Endothelial cell of umbilical vein (primary cell): ENCODE measurements at places on chromosomes 1 and 21.

- no peak for DNase-seq
These were observed 323.9 kb downstream of the DISC1 start for GRCh38 chr1:231950331-231951128.

GRCh38 chr21:35051287-35051818, 2.3 kb upstream of the RUNX1 start:
- peak; percentile 72 for DNase-seq

DNA sequence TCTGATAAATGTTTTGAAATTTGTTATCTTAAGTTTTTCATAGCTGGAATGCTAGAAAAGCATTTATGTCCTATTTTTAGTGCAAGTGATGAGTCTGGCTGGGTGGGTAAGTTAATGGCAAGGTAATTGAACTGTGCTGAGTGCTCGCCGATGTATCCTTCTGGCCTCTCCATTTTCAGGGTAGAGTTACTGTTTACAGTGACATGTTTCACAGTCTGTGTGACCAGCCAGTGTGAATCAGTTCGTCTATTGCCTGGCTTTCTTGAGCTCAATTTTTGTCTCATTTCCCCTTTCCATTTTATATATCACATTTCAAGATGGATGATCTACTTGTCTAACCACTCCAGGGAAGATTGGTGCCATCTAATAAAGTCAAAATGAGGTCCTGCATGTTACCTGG, 44.1 kb downstream of the ITSN1 start:
- DNase-seq: no peak

- peak; percentile 21 for DNase-seq
These were observed 23.8 kb upstream of the KCNA10 start for GRCh38 chr1:110542725-110543124.

GRCh38 chr1:37038227-37039093, 4.1 kb upstream of the GRIK3 start:
- no peak for DNase-seq

GRCh38 chr1:110248746-110249145, 38.6 kb downstream of the KCNC4 start:
- no peak for DNase-seq

DNA sequence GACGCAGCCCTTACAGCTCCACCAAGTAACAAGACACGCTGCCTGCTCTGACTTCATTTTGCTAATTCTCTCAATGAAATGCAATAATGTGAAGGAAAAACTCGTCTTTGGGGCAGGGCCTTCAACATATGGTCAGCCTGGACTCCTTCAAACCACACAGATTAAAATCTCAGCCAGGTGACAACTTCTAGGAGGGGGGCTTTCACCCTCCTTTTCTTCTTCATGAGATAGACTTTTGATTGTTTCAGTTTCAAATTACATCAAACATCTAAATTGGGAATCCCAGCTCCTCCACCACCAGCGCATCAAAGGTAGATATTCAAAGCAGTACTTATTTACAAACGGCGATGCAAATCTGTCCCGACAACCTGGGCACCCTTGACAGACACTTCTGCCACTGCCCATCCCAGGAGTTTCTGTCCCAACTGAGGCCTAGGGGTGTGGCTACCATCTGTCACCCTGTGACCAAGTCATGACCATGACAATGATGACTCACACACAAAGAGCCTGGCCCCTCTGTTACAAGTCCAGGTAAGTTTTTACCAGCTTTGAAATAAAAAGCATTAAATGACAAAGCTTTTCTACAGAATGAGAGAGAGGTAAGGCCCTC, 29.7 kb downstream of the SSBP3 start:
- no peak for DNase-seq

GRCh38 chr1:112509005-112509659, 367 bp downstream of the WNT2B start:
- peak; percentile 13 for DNase-seq

- DNase-seq: no peak
These were observed 418.8 kb downstream of the ZP4 start for GRCh38 chr1:237471956-237472355.

- DNase-seq: no peak
These were observed 37.4 kb downstream of the POFUT2 start for GRCh38 chr21:45250272-45250671.

DNA sequence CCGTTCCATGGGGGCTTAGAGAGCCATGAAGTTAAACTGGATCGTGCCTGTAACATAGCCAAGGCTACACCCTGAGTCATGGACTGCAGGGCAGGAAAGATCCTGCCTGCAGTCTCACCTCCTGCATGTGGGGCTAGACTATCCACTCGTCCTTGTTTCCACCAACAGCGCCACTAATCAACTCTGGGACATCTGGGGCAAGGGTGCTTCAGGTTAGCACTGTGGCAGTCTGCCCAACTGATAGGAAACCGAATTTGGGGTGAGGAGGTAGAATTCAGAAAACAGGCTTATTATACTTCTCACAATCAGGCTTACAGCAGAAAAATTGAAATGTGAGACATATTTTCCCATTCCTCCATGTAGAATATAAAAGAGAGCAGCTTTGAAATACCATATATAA, 85.2 kb upstream of the ADAM30 start:
- no peak for DNase-seq

DNA sequence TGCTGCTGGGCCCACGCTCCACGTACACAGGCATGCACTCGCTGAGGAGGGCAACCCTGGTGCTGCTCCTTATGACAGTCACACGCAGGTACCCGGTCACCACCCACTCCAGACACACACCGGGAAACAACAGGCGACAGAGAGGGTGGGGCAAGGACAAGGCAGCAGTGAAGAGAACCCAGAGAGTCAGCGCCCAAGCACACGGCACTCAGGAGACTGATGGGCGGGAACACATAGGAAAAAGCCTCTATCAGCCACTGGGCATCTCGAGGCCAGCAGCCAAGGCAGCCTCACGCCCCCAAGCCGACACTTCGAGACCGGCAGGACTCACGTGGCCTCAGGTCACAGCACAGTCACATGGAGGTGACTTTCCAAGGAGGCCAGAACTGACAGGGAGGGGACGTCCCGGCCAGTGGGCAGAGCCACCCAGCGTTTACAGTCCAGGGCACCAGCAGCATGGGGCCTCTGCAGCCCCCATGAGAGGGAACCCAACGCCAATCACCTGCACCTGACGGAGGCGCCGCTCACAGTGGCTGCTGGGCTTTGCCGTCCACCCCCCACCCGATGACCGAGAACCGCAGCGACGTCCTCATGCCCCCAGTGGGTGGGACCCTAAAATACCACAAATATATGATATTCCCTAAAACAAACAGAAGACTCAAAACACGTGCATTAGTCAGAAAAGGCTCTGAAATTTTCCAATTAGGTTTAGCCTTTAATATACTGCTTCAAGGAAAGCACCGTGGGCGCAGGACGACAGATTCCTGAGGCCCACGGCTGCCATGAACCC, 19.7 kb downstream of the PTTG1IP start:
- no peak for DNase-seq

DNA sequence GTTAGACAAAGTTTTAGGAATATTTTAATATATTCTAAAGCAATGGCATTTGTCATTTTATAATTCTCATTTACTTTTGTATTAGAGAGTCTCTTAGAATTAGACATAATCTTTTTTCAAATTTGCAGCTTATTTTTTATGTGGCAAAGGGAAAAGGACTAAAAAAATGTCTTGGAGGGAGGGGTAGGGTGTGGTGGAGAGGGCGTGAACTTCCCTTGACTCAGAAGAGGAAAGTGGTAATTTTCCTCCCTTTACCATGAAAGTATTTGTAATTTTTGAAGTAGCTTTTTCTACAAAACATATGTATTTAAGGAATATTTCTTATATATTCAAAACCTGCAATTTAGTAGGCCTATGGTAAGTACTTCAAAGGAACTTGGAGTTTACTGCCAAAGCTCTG, 6.9 kb upstream of the RABGAP1L start:
- DNase-seq: no peak

GRCh38 chr1:29264773-29265389, 28.6 kb downstream of the PTPRU start:
- DNase-seq: no peak

GRCh38 chr1:9249534-9250410, 15.2 kb downstream of the H6PD start:
- DNase-seq: peak; percentile 41

GRCh38 chr21:15453261-15453660, 276.5 kb upstream of the USP25 start:
- DNase-seq: no peak

DNA sequence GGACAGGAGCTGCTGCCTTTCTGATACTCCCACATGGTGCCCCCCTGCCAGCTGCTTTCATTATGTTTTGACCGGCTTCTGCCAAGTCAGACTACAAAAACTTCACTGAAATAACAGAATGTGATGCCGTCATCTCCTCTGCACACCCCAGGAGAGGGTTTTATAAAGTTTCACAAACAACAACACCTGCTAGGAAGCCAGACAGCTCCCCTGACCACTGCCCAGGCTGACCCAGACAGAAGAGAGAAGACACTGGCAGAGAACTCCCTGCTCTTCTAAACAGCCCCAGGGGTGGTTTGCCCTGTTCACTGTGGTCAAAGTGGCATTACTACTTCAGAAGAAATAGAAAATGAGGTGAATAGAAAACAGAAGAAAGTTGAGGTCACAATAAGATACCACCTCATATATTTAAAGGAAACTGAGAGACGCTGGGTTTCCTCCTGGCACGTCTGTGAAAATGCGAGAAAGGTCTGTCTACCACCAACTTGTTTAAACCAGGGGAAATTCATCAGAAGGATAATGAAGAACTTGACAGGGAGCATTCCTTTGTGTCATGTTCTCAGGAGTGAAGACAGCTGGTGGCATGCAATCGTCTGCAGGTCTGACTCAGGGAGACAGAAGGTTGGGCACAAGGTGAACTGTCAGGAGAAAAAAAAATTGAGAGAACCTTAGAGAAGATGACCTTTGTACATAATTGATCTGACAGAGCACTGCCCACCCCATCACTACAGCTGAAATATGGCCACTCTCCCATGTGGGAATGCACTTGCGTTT, 119.0 kb upstream of the NFIA start:
- DNase-seq: peak; percentile 98

DNA sequence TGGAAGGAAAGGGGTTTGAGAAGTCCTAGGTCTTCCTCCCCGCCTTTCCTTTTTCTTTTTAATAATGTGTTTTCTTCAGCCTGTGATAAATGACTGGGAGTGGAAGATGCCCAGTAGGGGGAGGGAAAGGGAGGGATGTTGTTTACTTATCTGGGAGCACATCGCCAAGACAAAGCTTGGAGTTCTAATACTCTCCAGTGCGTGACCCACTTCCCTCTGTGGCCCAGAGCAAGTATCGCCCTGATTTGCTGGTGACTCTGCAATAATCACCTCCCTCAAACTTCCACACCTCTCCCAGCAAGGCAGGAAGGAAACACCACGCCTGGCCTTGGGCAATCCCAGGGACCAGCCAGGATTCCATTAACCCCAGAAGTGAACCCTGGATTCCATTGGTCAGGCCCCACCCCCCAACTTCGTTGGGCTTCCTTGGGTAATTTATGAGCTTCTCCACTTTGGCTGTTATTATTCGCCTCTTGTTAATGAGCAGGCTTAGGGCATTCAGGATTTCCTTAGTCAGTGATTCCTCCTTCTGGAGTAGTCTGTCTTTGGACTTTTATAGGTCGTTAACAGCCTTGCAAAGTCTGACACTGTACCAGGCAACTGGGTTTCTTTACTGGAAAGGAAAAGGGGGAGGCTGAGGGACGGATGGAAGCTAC, 24.3 kb upstream of the GRHL3 start:
- peak; percentile 69 for DNase-seq

- DNase-seq: no peak
These were observed 10.4 kb upstream of the IFNAR2 start for GRCh38 chr21:33219300-33219699.

GRCh38 chr1:203322500-203323179, 17.3 kb downstream of the BTG2 start:
- peak; percentile 83 for DNase-seq

DNA sequence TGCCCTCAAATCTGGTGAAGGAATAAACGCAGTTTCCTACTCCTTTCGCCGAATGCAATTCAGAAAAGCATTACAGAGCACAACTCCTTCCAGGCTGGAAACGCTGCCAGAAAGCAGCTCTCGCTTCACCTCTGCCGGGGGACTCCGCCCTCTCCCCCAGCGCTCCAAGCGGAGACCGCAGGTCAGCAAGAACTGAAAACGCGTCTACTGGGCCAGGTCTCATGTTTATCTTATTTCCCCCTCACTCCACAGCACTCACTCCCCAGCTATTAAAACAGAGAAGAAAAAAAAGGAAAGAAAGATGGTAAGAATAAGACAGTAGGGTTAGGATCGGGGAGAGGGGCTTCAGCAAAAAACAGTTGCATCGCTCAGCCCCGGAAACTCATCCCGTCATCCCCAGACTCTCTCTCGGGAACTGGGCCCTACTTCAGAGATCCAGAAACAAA, 833 bp upstream of the RCOR3 start:
- DNase-seq: peak; percentile 75

GRCh38 chr1:67307251-67308060, at the start of gene IL12RB2:
Gene IL12RB2, plus strand, starts transcription at chr1:67307873. Its CDS starts 12,496 bp downstream, at chr1:67320369.
- no peak for DNase-seq

DNA sequence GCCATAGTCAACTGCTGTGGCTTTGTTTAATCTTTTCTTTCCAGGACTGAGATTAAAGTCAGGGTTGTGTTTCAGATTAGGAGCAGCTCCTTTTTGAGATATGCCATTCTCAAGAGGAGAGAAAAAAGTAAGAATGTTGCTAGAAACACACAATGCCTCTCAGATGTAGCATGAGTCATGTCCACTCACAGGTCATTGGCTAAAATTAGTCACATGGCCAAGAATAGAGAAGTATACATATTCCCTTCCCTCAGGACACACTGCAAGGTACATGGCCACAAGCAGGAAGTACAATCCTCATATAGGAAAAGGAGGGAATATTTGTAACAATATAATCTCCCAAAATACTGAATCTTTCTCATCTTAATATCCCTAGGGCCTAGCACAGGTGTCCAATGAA, 141.9 kb upstream of the PTBP2 start:
- DNase-seq: no peak

DNA sequence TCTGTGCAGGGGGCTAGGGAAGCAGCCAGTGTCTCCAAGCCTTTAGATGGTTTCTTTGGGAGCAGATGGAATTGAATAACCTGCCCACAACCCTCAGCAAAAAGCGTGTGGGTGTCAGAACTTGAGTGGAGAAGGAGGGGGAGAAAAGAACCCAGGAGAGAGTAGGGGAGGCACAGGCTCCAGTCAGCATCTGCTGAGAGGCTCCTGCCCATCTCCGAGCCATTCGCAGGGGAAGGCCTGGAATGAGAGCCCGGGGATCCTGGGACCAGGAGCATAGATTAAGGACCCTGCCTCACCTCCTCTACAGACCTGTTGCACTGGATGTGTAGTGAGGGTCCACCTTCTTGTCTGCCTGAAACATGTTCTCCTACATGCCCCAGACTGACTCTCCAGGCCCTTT, 16.3 kb downstream of the TMEM81 start:
- DNase-seq: no peak

GRCh38 chr1:51644533-51645197, 27.8 kb downstream of the OSBPL9 start:
- peak; percentile 77 for DNase-seq

- peak; percentile 56 for DNase-seq
These were observed 22.5 kb upstream of the SRP9 start for GRCh38 chr1:225754940-225755641.

DNA sequence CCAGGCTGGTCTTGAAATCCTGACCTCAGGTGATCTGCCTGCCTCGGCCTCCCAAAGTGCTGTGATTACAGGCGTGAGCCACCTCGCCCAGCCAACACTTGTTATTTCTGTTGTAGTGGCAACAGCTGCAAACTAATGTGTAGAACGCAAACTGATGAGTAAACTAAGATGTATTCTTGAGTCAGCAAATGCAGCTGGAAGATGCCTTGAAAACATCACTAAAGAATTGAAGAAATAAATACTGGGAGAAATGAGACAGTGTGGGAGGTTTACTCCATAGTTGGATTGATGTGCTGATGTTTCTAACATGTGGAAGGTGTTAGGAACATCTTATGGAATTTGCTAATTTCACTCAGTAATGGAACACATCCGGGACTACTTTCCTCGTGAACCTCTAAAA, 61.3 kb upstream of the KCNE2 start:
- DNase-seq: no peak
